AG10803 (cell line): ENCODE measurements at places on chromosomes 16 and 17.

GRCh38 chr17:40493697-40494096 lies 7.7 kb downstream of the TNS4 start:
- DNase-seq, result no peak

- DNase-seq, result peak; percentile 90
Observed at GRCh38 chr16:86307514-86307903, 202.8 kb upstream of the FOXF1 start.

DNA sequence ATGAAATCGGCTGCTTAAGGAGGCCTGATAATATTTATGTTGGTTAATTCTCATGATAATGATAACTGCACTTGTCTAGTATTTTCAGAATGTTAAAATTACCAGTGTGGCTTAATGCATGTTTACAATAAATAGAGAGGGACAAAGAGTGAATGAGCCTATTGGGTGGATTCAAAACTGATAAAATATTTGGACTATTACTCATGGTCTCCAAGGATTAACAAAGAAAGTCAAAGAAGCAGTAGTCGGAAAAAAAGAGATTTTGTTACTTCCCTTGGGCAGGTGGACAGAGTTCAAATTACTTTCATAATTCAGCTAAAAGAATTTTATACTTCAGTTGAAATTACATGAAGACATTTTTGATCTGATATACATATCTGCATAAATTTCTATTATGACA lies 258.2 kb upstream of the PMFBP1 start:
- no peak for DNase-seq

GRCh38 chr16:57600952-57601580 lies 27.4 kb upstream of the ADGRG1 start:
- no peak for DNase-seq

DNA sequence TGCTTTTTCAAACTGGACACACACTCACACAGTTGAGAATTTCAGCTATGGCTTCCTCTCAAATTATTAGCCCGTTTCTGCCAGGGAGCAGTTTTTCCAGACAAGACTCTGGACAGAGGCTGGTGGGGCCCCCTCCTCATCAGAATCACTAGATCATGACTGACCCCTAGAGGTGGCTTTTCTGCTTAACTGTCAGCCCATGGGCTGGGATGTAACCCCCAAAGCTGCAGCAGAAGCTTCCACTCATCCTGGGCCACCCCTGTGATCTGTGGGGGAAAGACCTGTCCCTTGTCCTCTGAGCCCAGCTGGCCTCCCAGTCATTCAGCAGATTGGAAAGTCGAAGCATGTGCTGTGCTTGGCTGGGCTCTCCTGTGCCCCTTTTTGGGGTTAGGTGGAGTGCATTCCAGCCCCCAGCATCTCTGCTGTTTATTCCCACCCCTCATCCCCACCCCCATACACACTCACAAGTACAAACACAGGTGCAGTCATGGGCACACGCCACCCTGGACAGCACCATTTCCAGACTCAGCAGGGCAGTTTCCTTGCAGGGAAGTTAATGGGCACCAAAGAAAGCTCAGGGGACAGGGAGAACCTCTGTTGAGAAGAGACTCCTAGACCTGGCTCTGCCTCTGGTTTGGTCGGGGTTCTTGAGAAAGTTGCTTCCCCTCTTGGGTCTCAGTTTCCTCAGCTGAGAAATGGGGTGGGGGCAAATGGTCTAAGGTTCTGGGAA lies 77.6 kb upstream of the RBL2 start:
- DNase-seq, result no peak

DNA sequence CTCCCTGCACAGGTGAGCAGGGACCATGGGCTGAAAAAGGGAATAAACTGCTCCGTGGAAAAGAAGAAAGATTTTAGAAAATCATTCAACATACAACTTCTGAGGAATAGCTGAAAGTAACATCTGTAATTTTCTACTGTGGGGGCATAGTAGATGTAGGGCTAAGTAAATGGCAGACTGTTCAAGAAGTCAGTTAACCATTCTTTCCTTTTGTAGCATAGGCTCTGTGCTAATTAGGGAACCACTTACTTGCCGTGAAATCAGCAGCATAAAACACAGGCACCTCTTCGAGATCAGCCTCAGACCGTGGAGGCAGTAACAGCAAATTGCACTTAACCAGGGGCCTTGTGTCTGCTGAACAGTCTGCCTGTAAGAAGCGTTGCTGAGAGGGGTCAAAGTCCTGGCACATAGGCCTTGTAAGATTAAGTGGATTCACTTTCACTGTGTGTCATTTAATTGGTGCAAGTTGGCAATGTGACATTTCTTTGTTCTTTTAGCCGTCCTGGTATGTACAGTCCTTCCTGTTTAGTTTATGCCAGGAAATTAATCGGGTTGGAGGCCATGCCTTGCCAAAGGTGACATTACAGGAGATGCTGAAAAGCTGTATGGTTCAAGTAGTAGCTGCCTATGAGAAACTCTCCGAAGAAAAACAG lies 10.4 kb downstream of the COG1 start:
- DNase-seq, result no peak

DNA sequence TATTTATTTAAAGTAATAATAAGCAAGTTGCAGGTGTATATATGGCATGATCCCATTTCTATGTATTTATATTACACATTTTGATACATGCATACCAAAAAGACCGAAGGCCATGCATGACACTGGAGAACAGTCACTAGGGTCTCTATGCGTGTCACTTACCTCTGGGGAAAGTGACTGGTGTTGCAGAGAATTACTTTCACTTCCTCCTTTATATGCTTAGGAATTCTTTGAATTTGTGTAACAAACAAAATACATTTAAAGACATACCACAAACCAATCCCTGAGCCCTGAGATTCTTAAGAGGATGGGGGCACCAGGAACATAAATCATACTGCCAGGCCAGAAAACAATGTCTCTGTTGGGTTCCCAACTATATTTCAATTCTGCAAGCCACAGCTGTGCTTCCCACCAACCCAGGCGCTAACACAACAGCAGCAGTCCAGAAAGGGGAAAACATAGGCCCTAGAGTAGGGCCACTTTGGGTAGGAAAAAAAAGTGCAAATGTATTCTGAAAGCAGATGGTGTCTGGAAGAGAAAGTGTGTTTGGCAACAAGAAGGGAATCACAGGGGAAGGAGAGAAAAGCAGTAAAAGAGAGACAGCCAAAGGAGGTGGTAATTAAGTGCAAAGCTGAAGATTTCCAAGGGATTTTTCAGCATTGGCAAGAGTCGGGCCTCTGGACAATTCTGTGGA lies 24.5 kb upstream of the HYDIN start:
- DNase-seq, result no peak

DNA sequence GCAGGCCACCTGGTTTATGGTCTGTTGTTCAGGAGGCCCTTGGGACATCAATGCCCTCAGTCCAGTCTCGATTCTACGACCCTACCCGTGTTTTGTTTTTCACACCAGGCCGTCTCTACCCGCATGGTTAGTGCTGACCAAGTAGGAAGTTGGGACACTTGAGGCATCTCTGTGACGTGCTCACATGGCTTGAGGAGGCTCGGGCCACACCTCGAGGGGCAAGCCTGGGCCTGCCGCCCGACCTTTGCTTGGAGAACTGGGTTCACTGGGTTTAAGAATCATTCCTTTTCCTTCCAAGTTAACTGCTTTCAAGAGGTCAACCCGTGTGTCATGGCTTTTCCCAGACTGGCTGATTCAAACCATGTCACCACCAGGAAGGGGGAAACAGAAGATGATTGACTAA lies 86.8 kb downstream of the CMIP start:
- no peak for DNase-seq

DNA sequence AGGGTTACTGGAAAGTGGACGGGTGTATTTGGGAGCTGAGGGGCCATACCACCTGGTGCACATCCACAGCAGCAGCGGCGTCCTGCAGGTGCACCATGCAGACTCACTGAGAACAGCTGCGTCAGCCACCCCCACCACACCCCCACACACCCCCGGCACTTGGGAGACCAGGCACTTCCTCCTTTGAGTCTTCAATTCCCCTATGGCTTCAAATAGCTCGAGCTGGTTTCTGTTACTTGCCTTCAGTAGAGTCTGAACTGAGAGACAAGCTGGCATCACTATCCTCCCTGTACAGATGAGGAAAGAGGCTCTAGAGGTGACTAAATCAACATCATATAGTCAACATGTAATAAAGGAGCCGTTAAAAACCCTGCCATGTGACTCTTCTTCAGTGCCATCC lies 15.4 kb downstream of the CUEDC1 start:
- no peak for DNase-seq

DNA sequence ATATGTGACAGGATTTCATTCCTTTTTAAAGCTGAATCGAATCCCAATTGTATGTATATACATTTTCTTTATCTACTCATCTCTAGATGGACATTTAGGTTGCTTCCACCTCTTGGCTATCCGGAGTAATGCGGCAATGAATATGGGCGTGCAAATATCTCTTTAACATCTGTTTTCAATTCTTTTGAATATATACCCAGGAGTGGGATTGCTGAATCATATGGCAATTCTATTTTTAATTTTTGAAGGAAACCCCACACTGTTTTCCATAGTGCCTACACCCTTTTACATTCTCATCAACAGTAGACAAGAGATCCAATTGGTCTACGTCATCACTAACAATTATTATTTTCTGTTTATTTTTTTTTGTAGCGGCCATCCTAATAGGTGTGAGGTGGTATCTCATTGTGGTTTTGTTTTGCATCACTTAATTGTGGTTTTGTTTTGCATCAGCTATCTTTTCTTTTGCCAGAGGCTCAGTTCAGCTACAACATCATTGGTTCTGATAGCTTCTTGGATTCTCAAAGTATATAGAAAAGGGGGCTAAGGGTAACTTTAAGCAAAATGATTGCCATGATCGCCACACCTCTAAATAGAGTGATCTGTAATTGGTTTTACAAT lies 25.6 kb upstream of the MAP2K6 start:
- DNase-seq, result no peak

GRCh38 chr16:6993544-6993943 lies 339.1 kb upstream of the RBFOX1 start:
- no peak for DNase-seq

GRCh38 chr17:70668276-70668937 lies 499.1 kb downstream of the KCNJ2 start:
- no peak for DNase-seq

GRCh38 chr16:89094252-89094879 lies 714 bp downstream of the ACSF3 start:
- DNase-seq, result no peak

GRCh38 chr17:48352630-48353029 lies 77.4 kb downstream of the SKAP1 start:
- DNase-seq, result peak; percentile 15

DNA sequence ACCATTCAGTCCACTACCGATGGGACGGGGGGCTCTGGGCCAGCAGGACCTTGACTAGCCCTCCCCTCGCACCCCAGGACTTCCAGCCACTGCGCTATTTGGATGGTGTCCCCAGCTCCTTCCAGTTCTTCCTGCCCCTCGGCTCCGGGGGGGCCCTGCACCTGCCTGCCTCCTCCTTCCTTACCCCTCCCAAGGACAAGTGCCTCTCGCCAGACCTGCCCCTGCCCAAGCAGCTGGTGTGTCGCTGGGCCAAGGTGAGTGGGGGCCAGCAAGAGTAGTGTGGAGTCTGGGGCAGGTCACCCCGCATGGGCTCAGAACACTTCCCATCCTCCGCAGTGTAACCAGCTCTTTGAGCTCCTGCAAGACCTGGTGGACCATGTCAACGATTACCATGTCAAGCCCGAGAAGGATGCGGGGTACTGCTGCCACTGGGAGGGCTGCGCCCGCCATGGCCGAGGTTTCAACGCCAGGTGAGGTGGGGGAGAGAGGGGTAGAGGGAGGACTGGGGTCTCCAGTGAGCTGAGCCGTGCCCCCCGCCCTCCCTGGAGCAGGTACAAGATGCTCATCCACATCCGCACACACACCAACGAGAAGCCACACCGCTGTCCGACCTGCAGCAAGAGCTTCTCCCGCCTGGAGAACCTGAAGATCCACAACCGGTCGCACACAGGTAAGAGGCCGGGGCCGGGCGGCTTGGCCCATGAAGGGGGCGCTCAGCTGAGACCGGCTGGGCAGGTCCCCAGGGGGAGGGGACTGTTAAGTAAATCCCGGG lies 16.2 kb downstream of the PAM16 start:
- DNase-seq, result no peak

DNA sequence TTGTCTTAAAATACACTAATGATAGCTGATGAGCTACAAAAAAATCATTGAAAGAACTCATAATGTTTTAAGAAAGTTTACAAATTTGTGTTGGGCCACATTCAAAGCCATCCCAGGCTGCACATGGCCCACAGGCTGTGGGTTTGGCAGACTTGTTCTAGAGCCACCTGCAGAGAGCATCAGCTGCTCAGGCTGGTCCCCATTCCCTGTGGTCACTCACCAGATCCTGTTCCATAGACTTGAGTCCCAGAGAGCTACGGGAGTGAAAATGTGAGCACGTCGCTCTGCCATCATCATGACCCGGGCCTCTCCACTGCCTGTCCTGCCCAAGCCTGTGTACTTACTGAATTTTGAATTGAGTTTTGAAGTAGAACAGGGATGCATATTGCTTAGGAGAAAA lies 6.9 kb downstream of the SLC26A11 start:
- DNase-seq, result no peak

DNA sequence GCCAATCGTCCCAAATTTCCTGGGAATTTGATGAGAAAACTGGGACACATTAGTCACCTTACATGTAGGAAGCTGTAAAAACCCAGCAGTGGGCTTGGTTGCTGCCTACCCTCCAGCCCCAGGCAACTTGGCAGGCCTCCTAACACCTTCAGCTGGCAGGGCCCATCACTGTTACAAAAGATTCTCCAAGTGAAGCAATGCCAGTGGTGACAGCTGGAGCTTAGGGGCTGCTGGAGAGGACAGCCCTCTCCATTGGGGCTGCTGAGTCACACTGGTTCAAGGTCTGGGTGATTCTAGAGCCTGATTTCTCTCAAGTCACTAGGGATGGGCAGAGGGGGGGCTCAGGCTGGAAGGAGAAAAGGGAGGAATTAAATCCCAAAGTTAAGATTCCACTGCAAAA lies 180.6 kb downstream of the COPRS start:
- peak; percentile 65 for DNase-seq

DNA sequence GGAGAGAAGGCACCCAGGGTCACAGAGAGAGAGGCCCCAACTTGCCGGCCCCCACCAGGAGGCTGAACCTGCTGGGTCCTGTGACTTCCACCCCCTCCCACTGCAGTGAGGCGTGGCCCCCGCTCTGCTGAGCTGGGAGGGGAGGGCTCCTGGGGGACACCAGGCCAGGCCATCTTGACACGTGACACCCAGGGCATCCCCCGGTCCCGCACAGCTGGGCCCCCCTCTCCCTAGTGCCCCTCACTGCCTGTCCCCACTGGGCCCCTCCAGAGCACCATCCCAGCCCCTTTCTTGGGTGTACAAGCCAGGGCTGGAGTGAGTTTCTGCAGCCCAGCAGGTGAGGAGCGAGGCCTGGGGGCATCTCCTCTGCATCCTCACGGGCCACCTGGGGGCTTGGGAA lies 12.4 kb downstream of the UBALD1 start:
- no peak for DNase-seq

DNA sequence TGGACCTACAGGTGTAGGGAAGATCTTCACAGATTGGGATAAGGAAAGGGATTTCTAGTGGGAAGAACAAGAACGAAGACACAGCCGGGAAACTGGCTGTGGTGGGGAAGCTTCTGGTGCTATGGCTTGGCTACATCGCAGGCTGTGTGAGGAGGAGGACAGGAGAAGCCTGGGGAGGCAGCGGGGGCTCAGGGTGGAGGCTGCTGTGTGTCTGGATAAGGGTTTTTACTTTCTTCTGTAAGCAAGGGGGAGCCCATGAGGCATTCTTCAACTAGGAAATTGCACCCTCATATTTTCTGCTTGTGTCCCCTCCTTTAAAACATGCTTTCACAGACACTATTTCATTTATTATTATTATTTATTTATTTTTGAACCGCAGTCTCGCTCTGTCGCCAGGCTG lies 2.9 kb upstream of the RHBDF2 start:
- DNase-seq, result no peak

GRCh38 chr17:68784431-68784830 lies 170.8 kb downstream of the ABCA8 start:
- no peak for DNase-seq
